A172 (cell line): ENCODE measurements at places on chromosomes 2 and 18. TPM values are rescaled to one million over a fixed set of nuclear protein-coding genes. Genes with fewer than 3 reads are reported as not detected.

FSIP2 gene
- total RNA-seq: 0.03 TPM in 1 of 2 replicates, not detected in the other

RNF144A gene
- 11.4 and 12.3 TPM in 2 replicates for total RNA-seq

IL36G gene
- total RNA-seq: not detected in 2 replicates

DSC2 gene
- total RNA-seq: not detected in 2 replicates

HRH4 gene
- not detected in 2 replicates for total RNA-seq

ACTG2 gene
- not detected in 2 replicates for total RNA-seq

ZCCHC2 gene
- 2.7 and 8.3 TPM in 2 replicates for total RNA-seq

DNA sequence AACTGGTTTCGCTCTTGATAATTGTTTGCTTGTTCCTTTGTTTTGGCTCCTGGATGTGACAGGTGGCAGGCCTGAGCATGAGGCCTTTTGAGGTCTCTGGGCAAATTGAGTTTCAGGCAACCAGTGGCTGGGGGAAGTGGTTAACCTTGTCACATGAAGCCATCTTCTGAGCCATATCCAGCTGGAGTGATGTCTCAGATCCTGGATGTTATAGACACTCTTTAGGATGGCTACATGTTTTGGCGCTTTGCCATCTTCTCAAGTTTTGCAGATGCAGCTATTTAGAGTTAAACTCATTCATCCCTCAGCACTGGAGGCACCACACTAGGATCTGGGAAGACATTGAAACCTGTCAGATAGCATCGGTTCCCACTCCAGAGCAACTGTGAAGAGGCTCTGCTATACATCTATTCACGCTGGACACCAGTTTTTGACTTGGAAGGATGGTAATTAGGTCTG is 25.3 kb upstream of the TACR1 start:
- no peak for DNase-seq

DNA sequence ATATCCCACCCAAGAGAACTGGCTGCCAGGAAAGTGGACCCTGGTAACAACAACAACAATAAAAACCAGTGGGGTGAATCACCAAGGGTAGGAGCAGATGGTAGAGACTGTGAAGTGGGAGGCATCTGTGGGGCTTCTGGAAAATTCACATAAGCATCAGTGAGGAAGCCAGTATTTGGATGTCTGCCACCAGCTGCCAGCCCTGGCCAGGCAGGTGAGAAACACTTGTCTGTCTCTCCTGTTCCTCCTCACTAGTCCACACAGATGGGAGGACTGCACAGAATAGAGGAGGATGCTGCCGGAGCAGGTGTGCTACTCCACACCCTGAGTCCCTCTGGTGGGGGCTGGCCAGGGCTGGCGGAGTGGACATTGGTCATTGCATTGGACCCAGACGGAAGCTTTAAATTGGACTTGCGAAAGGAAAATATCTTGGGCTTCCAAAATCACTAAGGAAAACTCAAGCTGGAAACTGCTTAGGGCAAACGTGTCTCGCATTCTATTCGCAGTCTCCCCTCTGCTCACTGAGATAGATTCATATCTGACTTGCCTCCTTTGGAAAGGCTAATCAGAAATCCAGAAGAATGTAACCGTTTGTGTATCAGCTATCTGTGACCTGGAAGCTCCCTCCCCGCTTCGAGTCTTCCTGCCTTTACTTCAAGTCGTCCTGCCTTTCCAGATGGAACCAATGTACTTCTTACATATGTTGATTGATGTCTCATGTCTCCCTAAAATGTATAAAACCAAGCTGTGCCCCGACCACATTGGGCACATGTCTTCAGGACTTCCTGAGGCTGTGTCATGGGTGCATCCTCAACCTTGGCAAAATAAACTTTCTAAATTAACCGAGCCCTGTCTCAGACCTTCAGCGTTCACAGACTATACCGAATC is 69.1 kb downstream of the NAB1 start:
- peak; percentile 29 for DNase-seq

DNA sequence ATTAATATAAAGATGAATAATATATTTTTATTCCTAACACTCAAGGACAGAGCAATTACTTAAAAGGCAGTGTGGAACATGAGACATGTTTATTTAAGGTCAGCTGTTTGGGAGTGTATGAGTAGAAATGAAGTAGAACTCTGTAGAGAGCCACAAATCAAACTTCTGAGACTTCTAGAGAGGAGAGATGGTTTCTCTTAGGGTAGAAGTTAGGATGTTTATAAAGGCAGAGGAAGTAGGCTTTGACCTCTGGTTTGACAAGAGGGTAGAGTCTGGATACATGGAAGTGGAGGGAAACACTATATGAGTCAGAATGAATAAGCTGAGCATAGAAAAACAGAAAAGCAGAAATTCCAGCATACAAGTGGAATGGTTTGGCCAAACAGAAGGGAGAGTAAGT is 262.1 kb upstream of the KLHL14 start:
- DNase-seq: no peak

GRCh38 chr18:78640246-78640995 is 339.2 kb upstream of the SALL3 start:
- no peak for DNase-seq

- peak; percentile 67 for DNase-seq
These were observed 3.1 kb upstream of the TMEM150A start for GRCh38 chr2:85605406-85606115.

DNA sequence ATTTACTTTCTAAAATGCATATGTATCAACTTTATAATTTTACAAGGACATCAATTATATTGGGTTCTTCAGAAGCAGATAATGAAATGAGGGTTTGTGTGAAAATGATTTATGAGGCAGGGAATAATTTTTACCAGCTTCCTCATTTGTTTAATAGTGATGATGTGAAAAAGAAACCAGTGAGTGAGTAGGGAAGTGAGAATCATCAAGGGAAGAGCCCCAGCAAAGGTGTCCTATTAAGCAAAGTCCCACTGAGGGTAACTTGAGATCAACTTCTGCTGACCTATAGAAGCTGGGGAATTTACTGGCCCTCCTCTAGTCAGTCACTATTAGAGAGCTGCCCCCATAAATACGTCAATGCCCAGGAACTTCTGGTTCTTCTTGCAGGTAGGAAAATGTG is 266.8 kb upstream of the LYPD1 start:
- no peak for DNase-seq

- no peak for DNase-seq
These were observed 84.8 kb upstream of the POU3F3 start for GRCh38 chr2:104769096-104769495.

DNA sequence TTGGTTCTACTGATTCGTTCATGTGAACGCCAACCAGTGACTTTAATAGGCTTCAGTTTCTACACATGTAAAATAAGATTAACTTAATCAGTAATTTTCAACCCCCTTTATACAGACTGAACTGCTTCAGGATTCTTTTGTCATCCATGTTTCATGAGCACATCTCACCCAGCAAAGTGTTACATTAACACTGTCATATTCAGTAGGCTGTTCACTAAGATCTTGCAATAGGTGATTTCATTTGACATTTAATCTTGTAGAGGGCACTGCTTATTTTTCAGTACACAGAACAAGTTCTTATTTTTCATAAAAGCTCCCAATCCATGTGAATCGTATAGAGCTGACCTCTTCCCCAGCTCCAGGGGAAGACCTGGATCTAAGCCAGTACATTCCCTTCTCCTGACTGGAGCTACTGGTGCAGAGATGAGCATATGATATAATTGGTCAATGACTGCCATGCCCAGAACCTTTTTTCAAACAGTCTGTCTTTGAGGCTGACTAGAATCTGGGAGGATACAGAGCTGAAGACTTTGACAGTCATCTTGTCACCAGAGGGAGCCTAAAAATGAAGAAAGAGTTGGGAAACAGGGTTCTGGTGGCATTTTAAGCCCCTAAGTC is 72.2 kb upstream of the CHRNA1 start:
- peak; percentile 92 for DNase-seq

DNA sequence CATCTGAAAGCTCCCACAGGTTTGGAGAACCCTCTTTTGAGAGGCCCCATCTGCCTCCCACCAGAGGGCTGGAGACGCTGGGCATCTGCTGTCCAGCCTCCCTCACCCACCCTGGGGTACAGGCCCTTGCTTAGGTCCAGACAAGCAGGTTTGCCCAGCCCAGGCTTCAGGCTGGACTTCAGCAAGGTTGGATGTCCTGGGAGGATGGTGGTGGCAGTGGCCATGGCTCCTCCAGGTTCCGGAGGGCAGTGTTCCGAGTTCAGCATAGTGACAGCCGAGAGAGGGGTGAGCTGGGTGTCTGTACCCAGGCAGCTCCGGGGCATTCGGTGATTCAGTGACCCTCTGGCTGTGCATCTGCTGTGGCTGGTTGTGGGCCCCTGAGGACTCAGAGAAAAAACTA is 58.2 kb upstream of the HDAC4 start:
- no peak for DNase-seq

GRCh38 chr2:74017223-74017622 is 32.5 kb downstream of the TET3 start:
- DNase-seq: no peak

DNA sequence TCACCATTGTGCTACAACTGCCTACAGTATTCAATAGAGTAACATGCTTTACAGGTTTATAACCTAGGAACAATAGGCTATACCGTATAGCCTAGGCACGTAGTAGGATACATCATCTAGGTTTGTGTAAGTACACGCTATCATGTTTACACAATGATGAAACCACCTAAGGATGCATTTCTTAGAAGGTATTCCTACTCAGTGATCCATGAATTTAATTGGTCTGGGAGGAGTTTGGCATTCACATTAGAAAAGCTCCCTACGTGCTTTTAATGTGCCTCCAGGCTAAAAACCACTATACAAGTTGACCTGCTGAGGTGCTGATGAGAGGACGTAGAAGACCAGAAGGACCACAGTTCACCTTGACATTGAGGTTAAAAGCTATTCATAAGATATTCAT is 154.5 kb upstream of the LRRTM1 start:
- no peak for DNase-seq

DNA sequence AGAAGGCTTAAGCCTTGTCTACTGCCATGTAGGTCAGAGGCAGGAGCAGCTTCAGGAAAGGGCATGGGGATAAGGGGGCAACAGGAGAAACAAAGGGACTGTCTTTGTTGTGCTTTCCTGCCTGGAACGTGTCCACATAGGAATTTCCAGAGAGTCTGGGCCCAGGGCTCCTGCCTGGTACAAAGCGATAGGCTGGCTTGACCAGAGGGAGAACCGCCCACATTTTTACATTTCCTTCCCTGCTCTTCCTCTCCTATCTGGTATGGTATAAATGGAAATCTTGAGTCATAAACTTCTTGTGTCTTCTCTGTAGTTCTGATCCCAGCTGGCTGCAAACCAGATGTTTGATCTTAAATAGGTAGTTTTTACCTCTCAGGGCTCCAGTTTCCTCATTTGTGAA is 414.8 kb downstream of the HRH4 start:
- DNase-seq: no peak

- no peak for DNase-seq
These were observed 114.6 kb upstream of the ARHGAP28 start for GRCh38 chr18:6614952-6615351.

- no peak for DNase-seq
These were observed 607.6 kb downstream of the LRP1B start for GRCh38 chr2:141523199-141523598.

- no peak for DNase-seq
These were observed 402.0 kb upstream of the MMADHC start for GRCh38 chr2:149989447-149990063.

DNA sequence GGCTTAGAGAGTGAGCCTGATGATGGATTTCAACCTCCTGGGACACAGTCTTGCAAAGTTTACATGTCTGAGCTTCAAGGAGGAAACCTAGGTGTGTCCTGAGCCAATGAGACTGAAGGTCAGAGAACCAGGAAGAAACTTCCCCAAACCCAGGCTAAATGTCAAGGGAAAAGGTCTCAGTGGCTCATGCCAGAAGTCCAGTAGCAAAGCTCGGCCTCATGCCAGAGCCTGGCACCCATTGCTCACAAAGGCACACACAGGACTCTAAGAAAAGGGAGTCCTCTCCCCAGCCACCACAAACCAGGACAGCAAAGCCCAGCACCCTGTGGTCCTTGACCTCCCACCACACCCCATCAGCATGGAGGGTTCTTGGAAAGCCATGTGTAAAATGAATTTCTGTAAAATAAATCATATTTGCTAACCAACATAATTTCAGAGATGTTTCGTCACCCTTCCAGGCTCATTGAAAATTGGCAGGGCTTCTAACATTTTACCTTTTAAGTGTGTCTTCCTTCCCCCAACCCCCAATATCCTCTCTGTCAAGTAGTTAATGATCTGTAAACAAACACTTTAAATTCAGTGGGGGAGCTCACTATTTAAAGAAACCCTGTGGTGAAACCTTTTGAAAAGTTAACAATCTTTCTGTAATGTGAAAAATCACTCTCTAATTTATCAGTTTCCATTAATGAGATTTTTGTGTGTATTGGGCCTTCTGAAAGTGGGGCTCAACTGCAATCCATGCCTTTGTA is 77.1 kb downstream of the BCL11A start:
- DNase-seq: no peak

GRCh38 chr2:69097148-69097610 is 84.2 kb downstream of the ANTXR1 start:
- no peak for DNase-seq
